Fibroblast of lung (primary cell): ENCODE measurements at places on chromosomes 2 and 18. TPM values are rescaled to one million over a fixed set of nuclear protein-coding genes. Genes with fewer than 3 reads are reported as not detected.

METTL8 gene
- total RNA-seq = 10.8 and 16.7 TPM in 2 replicates

PROM2 gene
- 0.26 and 0.33 TPM in 2 replicates for total RNA-seq

ACAA2 gene
- 38.5 and 51.6 TPM in 2 replicates for total RNA-seq

SEH1L gene
- total RNA-seq = 40.6 and 43.9 TPM in 2 replicates

CNNM4 gene
- total RNA-seq = 2.1 and 3.3 TPM in 2 replicates

UGT1A6 gene
- not detected in 2 replicates for total RNA-seq
